Activated CD8-positive, alpha-beta T cell treated with anti-CD3 and anti-CD28 coated beads, Interleukin-2, amount 10 ng/mL, durations not matched to agents 7 days and 5 days (primary cell): ENCODE measurements at places on chromosomes 5 and 9. TPM values are rescaled to one million over a fixed set of nuclear protein-coding genes. Genes with fewer than 3 reads are reported as not detected.

Gene TAF11L4
- not detected for total RNA-seq

Gene OR1B1
- total RNA-seq: not detected

Gene CDH10
- total RNA-seq: not detected

Gene CSF1R
- total RNA-seq: not detected

Gene ZNF879
- 4.1 TPM for total RNA-seq

Gene FSTL4
- not detected for total RNA-seq

Gene FOXD4L6
- not detected for total RNA-seq

Gene PLEKHG4B
- total RNA-seq: not detected

Gene CHMP5
- 85.5 TPM for total RNA-seq

Gene PTTG1
- 138 TPM for total RNA-seq

Gene TRIM52
- total RNA-seq: 22.4 TPM

Gene PCDHGA5
- total RNA-seq: 0.11 TPM

Gene PDGFRB
- 47.0 TPM for total RNA-seq

Gene ACER2
- total RNA-seq: 2.6 TPM

Gene PCDHA2
- total RNA-seq: not detected

Gene CCL28
- 10.8 TPM for total RNA-seq

Gene PCAT7
- not detected for total RNA-seq

Gene FRRS1L
- not detected for total RNA-seq

Gene EGR1
- total RNA-seq: 8.9 TPM

DNA sequence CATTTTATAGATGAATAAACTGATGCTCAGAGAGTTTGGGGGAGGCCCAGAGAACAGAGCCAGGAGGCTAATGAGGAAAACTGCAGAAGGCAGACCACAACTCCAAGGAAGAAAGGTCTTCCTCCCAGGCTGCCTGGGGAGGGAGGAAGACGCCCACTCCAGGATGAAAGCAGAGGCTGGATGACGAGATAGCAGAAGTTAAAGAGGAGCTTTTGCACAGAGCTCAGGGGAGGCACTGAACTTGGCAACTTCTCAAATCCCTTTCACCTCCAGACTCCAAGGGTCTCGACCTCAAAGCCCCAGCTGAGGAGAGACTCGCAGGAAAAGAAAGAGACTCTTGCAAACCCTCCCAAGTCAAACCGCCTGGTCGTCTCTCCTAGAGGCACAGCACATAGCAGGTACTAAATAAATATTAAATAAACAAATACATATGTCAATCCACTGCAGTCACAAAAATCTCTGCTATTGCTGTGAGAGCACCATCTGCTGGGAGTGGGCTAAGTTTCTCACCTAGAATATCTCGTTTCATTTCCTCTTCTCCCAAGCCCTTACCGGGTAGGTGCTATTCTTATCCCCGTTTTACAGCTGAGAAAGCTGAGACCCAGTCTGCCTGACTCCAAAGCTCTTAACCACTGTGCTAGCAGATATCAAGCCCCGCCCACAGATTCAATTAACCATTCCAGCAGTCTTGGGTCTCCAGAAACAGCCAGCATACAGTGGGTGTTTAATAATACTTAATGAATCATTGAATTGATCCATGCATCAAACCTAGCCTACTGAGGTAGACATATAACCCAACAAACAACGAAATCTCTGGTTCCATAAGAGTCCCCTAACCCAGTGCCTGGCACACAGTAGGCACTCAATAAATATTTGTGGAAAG is 97.8 kb upstream of the HAND1 start:
- no peak for DNase-seq

GRCh38 chr5:19902316-19902934 is 85.6 kb downstream of the CDH18 start:
- no peak for DNase-seq

GRCh38 chr9:34492051-34492450 is 30.7 kb downstream of the ENHO start:
- DNase-seq: no peak

DNA sequence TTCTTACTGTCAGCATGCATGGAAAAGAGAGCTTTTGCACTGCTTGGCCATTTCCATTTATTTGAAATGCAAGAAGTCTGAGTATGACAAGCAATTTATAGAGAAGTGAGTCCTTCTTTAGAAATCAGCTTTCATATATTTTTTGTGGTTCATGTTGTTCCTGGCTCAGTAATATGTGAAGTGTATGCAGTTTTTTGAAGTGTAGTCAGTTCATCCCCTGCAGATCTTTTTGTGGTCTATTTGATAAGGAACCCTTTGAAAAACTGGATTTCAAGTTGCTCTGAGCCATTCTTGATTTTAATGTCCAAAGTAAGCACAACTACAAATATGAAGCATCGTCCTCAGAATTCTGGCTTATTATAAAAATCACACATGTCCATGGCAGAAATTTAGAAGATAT is 294.1 kb upstream of the SMC2 start:
- DNase-seq: no peak

- no peak for DNase-seq
Observed at GRCh38 chr9:116450378-116451139, 236.5 kb upstream of the TRIM32 start.

DNA sequence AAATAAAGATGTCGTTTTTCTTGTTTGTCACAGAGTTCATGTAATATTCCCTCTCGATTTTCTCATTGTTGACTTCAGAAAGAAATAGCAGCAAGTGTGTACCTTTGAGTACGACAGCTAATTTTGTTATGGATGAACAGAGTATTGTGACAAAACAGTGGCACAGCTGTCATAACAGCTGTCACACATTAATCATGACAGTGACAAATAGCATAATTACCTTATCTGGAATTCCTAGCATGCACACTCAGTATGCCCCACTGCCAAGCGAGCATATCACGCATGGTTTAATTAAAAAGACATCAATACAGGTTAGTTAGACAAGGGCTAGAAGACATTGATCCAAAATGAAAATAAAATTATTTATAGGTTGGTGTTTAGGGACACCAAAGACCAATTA is 375.1 kb downstream of the SPATA31D1 start:
- no peak for DNase-seq

- DNase-seq: no peak
Observed at GRCh38 chr9:82601293-82601771, 461.6 kb downstream of the RASEF start.

- no peak for DNase-seq
Observed at GRCh38 chr5:26060212-26060611, 978.2 kb downstream of the CDH9 start.

- DNase-seq: no peak
Observed at GRCh38 chr5:14463629-14464028, 118.0 kb upstream of the OTULINL start.

- no peak for DNase-seq
Observed at GRCh38 chr5:171415115-171415730, 4.2 kb upstream of the FGF18 start.

- no peak for DNase-seq
Observed at GRCh38 chr5:174056064-174056847, 10.8 kb downstream of the NSG2 start.

DNA sequence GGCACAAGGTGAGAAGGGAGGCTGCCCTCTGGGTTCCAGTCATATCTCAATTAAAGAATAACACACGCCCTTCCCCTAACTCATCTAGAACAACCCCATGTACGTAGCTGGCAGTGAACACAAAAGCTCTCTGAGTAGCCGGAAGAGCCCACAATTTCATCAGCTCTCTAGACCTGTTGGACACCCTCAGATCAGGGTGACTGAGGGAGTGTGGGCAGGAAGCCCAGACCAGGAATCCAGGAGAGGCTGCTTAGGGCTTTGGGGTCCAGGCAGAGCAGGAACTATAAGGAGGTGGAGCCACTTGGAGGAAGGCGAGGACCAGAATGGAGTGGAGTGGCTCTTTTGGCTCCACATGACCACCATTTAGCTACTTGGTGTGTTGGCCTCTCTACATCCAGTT is 237.4 kb downstream of the NR3C1 start:
- DNase-seq: no peak

- no peak for DNase-seq
Observed at GRCh38 chr9:14309403-14309802, 4.5 kb downstream of the NFIB start.

- DNase-seq: no peak
Observed at GRCh38 chr9:99129091-99129490, 24.2 kb downstream of the TGFBR1 start.

DNA sequence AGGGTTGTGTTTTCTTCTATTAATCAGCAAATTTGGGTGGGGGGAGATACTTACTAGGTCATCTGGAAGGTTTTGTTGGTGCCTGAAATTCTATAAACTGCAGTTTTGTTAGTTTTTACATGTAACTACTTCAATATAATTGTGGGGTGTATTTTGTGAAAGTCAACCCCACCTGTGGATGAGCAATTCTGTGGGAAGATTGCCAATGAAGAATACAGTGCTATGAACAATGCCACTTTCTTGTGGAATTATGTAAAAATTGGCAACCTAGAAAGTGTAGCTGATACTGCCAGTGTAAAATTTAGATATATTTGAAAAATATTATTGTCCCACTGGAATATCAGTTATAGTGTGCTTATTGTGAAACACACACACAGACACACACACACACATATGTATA is 80.7 kb downstream of the VCAN start:
- no peak for DNase-seq

GRCh38 chr5:155066886-155067595 is 53.5 kb downstream of the KIF4B start:
- no peak for DNase-seq

- DNase-seq: peak; percentile 48
Observed at GRCh38 chr9:127777368-127777980, 992 bp downstream of the SH2D3C start.

- no peak for DNase-seq
Observed at GRCh38 chr9:106218854-106219253, 524.5 kb downstream of the TMEM38B start.

- DNase-seq: peak; percentile 89
Observed at GRCh38 chr9:89418882-89419640, 78.9 kb downstream of the SEMA4D start.

GRCh38 chr5:157961176-157961575 is 102.2 kb upstream of the CLINT1 start:
- no peak for DNase-seq

DNA sequence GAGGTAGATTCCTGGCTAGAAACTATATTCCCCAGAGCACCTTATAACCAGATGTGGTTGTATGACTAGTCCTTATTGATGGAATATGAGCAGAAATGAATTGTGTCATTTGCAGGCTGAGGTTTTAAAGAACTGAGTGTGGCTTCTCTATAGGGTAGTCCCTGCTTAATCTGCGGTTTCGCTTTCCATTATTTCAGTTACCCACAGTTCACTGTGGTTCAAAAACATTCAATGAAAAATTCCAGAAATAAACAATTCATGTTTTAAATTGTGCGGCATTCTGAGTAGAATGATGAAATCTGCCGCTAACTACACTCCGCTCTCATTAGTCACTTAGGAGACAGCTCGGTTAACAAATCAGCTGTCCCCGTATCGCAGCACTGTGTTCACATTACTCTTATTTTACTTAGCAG is 65.1 kb downstream of the ANKRD55 start:
- DNase-seq: peak; percentile 9

- no peak for DNase-seq
Observed at GRCh38 chr5:73763300-73764032, 137.5 kb downstream of the ARHGEF28 start.

GRCh38 chr9:130319300-130319699 is 53.7 kb downstream of the HMCN2 start:
- DNase-seq: no peak

GRCh38 chr9:93406371-93406770 is 45.1 kb upstream of the FAM120A start:
- no peak for DNase-seq
